ENCODE measurements at places on chromosomes 1 and 21. TPM values are rescaled to one million over a fixed set of nuclear protein-coding genes. Genes with fewer than 3 reads are reported as not detected.
A peak's percentile ranks its signal among the peaks of the same experiment; 100 is the strongest.

GRCh38 chr1:51044199-51044598 is 57.8 kb upstream of the C1orf185 start:
- no peak for DNase-seq

FABP3 gene
- total RNA-seq = not detected

SELE gene
- not detected for total RNA-seq

GRCh38 chr1:39722495-39722894 is 16.2 kb upstream of the PPIE start:
- DNase-seq = no peak

- no peak for DNase-seq
Measured at GRCh38 chr1:76029331-76029730, 45.2 kb upstream of the ST6GALNAC3 start.

GRCh38 chr1:203627851-203628200 is 1.2 kb downstream of the ATP2B4 start:
- peak; percentile 40 for DNase-seq

- no peak for DNase-seq
Measured at GRCh38 chr21:15084668-15085067, 19.9 kb upstream of the NRIP1 start.

DNA sequence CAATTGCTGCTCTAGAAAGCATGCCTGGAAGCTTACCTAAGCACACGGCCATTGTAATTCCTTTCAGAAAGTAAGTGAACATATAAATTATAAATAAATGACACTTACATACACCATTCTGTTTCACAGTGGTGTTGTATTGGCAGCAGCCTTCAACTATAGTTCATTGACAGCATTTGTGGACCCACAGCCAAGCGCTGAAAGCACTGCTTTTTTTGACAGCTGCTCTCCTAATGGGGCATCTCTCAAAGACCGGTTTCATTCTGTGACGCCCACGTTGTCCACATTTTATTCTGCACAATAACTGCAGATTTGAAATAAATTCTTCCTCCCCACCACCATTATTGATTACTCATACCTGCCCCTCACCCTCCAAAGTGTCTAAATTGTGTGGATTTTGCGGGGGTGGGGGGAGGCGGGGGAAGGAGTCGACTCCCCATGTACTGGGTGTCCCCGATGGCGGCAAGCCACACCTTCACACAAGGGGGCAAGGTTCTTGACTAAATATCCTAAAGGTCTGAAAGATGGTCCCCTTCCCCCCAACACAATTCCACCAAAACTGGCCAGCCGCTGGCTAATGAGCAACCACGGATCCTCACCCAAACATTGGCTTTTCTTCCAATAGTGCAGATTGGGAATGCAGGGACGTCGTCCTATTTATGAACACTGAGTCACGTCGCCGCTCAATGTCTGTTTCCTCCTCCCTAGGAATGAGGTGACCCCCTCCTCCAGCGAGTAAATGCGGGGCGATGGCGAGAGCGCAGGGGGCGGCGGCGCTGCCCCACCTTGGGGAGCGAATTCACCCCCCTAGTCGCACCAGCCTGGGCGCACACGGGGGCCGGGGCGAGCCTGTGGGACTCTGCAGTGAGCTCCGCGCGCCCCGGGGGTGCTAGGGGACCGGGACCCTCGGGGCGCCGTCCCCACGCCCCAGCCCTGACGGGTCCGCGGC is 960 bp downstream of the RCAN1 start:
- no peak for DNase-seq

DNA sequence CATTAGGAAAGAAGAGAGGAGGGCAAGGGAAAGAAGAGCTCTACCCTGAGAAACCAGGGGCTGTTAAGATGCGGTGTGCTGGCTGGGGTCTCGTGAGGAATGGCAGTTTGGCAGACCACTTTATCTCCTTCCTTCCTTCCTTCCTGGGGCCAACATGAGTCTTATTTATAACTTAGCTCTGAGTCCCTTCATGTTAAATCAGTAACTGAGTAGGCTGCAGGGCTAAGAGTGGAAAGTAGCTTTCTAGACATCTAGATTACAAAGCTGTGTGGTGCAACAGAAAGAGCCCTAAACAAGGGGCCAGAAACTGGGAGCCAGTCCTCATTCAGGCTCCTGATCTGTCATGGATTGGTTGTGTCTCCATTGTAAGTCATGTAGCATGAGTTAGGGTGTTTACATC is 135.4 kb upstream of the DUSP10 start:
- no peak for DNase-seq

DNA sequence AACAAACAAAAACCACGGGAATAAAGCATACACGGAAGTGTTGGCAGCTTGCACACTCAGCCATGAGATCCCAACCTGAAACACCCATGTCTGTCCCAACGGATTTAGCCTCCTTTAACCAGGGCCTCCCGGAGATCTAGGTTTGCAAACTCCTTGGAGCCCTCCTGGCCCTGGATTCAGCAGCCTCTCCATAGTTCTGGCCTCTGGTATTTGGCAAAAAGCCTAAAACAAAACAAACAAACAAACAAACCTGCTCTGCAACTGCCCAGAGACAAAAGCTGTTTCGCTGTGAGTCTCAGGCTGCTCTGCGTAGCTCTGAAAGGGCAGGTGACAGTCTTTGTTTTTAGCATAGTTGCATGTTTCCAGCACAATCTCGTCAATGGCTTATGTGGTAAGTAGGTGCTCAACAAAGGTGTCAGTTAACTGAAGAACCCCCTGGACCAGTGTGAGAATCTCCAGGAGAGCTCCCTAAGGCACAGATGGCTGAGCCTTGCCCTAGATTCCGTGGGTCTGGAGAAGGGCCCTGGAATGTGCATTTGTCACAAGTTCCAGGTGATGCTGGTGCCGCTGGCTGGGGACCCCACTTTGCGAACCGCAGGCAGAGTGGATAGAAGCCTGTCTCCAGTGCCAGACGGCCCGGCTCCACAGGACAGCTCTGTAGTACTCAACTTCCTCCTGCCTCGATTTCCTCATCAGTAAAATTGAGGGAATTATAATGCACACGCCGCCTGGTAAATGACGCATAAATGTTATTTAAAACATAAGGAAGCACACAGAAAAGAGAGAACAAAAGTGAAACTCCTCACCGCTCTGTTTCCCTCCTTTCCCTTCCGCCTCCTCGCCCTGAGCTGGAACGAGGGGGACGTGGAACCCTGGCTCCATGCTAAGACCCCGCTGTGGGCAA is 86.2 kb downstream of the RIPK4 start:
- no peak for DNase-seq

DNA sequence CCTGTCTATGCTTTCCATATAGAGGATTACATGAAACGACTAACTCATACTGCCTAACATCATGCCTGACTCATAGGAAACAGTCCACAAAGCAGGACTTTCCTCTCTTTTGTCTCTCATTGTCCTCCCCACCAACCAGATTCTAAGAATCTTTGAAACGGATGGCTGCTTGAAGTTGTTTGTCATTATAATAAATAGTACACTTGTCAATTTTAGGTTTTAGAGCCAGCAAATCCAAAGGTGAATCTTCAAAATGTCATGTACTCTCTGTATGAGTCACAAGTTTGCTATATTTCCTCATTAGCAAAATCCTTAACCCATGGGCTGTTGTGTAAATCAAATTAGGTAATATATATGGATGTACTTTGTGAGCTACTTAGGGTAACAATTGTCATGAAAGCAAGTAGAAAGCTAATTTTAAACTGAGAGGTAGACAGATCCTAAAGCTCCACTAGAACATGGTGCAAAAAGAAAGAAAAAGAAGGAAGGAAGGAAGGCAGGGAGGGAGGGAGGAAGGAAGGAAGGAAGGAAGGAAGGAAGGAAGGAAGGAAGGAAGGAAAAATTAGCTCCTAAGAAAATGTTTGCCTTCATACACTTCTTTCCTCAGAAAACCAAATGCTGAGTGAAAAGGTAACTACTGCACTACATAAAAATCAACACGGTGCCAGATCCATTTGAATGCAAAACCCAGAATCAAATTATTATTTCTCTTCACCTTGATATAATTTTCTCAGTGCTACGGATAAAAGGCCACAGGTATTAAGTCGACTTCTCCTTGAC is 129.5 kb upstream of the PRMT6 start:
- DNase-seq = no peak

BACE2 gene
- not detected for total RNA-seq

GRCh38 chr1:152013664-152014237 is 20.1 kb upstream of the S100A10 start:
- peak; percentile 33 for DNase-seq

DNA sequence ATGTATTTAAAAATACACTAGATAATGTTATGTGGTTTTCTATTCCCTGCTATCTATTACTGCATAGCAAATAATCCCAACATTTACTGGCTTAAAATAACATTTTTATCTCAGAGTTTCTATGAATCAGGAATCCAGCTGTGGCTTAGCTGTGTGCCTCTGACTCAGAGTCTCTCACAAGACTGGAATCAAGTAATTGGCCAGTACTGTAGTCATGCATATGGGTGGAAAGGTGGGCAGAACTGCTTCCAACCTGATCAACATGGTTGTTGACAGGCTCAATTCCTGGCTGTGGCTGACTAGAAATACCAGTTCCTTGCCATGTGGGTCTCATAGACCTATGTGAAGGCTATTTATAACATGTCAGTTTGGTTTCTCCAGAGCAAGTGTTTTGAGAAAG is 131.8 kb downstream of the PDE4B start:
- DNase-seq = no peak

DNA sequence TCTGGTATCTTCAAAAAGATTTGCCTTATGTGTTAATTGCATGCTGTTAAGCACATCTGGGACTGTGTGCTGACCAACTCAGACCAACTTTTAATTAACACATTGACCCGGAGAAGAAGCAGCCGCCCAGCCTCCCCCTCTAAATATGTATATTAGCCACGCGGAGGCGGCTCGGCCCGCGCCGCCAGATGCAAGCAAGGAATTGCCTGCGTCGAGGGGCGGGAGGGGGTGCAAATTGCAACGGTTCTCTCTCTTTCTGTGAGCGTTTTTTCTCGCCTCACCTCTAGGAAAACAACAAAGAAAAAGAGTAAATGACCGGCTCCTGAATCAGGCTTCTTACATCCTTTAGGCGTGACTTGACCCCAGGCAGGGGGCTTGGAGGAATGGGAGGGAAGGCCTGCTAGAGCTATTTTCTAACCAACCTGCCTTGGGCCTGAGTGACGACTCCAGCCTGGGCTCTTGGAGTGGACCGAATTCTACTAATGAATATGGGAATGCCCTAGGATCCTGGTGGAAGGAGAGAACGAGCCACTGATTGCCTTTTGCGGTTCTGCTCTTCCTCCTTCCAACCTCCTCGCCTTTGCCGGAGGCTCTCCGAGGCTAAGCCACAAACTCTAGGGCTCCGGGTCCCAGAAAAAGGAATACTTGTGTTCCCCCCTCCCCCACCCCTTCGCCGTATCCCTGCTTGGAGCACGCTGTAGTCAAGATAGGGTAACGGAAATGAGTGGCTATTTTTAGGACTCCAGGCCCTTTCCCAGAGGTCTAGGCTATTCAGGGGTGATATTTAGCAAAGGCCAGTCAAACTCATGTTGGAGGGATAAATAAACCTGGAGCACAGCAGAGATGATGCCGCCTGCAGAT is 417.0 kb upstream of the ESRRG start:
- no peak for DNase-seq

Measured in CD4-positive, alpha-beta T cell (primary cell).